ENCODE measurements at places on chromosomes 3 and 15.

- DNase-seq, result no peak
These were observed 664.6 kb downstream of the AGBL1 start for GRCh38 chr15:86744198-86744780.

DNA sequence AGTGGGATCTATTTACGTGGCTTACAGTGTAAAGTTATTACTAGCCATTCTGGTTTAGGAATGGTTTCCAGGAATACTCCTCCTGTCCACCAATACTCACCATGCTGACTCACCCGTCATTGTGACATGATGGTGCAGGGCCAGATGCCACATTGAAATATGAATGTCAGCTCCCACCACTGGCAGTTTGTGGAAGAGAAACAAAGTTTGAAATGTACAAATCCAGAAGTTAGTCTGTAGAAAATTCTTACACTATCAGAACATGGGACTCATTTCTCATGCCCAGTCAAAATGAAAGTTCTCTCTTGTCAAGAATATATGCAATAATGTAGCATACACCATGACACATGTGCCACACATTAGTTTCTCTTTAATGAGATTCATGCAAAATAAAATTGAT lies 14.4 kb upstream of the TSPAN3 start:
- no peak for DNase-seq

GRCh38 chr15:89187301-89187985 lies 33.9 kb downstream of the RLBP1 start:
- no peak for DNase-seq

DNA sequence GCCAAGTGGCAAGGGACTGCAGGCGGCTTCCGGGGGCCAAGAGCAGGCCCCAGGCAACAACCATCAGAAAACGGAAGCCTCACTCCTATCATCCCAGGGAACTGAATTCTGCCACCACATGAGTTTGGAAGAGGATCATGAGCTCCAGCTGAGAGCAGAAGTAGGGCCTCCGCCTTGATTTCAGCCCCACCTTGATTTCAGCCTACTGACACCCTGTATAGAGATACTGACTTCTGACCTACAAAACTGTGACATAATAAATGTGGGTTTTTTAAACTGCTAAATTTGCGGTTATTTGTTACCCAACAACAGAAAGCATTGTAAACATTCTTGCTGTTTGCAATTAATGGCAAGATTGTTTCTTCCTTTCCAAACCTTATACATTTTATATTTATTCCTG lies 21.6 kb upstream of the RARRES1 start:
- no peak for DNase-seq

DNA sequence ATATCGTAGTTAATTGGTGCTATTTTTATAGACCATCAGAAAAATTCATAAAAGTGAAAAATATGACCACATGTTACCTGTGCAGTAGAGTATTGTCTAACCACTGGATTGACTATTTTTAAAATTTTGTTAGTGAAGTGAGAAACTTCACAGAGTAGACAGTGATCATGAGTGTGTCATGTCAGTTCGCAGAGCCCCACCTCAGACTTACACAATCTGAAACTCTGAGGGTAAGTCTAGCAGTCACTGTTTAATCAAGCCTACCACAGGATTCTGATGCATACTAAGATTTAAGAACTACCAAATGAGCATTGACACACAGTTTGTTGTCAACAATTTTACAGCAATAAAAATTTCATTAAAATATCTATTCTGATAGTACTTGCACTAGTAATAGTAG lies 552.9 kb upstream of the SUCLG2 start:
- no peak for DNase-seq

DNA sequence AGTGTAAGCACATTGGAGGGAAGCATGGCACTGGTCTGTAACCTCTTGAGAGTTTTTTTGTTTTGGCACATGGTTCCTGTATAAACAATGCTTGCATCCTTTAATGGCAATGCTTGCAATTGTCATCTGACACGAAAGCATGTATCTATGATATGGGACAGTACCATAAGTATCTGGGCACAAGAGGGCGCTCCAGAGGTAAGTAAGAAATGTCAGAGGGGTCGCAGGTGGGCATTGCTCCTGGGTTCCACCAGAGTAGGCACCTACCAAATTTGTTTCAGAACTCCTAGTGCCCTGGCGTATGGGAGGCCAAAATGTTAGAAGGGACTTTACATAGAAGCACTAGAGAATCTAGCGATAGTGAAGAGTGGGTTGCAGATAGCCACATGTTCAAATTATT lies 58.7 kb upstream of the BCHE start:
- DNase-seq, result no peak

DNA sequence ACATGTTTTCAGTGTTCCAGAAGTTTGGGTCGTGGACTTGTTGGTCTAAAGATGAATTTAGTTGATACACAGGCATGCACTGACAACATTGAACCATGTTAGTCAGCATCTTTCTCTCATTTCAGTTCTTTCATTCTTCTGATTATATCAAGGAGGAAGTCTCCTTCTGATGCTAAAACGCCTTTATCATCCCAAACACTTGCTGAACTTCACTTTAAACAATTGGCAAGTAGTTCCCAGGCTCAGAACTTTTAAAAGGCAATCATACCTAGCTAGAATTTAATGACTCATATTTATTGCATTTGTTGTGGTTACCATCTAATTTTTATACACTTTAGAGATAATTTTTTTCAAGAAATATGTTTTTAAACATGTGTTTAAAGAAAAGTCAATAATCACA lies 15.9 kb downstream of the LMCD1 start:
- DNase-seq, result no peak

DNA sequence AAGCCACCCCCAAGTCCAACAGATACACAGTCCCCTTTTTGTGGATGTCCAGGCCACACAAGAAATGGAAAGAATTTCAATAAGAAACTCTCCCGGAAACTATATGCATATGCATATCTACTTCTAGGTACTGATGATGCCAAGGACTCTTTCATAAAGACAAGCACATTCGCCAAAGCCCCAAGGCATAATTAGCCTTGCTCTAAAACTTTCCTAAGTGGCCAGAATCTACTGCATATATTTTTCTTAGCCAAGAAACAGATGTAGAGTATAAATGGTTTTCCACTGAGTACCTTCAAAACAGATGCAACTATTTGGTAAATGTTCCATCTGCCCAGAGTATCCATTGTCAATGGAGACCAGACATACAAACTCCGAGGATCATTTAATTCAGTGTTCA lies 73.9 kb downstream of the MAGI1 start:
- DNase-seq, result no peak

GRCh38 chr3:152610622-152611021 lies 224.3 kb upstream of the P2RY1 start:
- no peak for DNase-seq

GRCh38 chr3:149703466-149703865 lies 45.6 kb upstream of the WWTR1 start:
- DNase-seq, result peak; percentile 32

- no peak for DNase-seq
These were observed 26.3 kb downstream of the ZBTB38 start for GRCh38 chr3:141394560-141394959.

DNA sequence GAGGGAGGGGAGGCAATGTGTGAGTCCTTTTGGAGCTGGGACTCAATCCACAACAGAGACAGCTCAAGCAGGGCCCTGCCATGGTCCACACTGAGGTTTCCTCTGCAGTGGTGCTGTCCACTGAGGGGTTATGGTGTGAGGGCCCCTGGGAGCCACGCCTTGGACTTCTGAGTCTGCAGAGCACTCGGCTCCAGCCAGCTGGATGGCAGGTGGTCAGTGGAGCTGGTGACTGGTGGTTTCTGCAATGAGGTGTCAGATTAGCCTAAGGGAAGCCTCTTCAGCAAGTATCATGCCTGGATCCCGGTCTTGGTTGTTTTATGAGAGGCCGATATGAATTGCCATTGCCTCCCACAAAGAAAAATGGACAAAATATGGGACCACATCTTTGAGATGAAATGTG lies 21.7 kb downstream of the LSM3 start:
- DNase-seq, result no peak

DNA sequence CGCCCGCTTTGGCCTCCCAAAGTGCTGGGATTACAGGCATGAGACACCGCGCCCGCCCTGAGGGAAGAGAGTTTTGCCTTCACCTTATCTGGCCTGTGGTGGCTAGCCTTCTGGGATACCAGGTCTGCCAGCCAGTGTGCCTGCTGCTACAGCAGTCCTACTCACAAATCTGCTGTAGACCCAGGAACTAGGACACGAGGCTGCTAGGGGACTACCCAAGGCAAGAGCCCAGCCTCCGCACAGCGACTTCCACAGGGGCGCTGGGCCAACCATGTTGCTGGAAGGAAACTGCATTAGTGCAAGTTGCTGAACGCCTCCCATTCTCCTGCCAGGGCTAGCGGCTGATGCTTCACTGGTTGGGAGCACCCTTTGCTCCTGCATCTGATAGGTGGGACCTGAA lies 53.7 kb downstream of the DHX30 start:
- DNase-seq, result no peak

GRCh38 chr3:193194371-193194770 lies 46.7 kb upstream of the PLAAT1 start:
- no peak for DNase-seq

GRCh38 chr3:128794770-128795649 lies 69.0 kb downstream of the RAB7A start:
- no peak for DNase-seq

DNA sequence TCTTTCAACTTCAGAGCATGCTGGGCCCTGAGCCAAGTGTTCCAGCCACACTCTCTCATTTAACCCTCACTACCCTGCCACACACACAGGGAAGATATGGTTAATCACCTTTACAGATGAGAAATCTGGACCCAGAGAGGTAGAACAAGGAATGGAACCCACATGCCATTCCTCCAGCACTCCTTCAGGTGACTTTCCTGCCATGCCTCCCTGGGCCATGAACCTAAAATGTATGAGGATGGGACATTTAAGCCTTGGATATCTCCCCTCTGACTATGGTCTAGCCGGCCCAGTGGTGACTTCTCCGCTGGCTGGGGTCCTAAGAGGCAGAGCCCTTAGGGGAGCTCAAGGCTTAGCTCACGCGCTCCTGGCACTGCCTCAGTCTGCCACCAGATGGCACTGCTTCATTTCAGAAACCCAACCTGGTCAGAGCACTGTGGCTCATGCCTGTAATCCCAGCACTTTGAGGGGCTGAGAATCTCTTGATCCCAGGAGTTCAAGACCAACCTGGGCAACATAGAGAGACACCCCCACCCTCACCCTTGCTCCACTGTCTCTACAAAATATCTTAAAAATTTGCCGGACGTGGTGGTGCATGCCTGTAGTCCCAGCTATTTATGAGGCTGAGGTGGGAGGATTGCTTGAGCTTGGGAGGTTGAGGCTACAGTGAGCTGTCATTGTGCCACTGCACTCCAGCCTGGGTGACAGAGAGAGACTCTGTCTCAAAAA lies 2.2 kb upstream of the DCAF1 start:
- DNase-seq, result peak; percentile 26

DNA sequence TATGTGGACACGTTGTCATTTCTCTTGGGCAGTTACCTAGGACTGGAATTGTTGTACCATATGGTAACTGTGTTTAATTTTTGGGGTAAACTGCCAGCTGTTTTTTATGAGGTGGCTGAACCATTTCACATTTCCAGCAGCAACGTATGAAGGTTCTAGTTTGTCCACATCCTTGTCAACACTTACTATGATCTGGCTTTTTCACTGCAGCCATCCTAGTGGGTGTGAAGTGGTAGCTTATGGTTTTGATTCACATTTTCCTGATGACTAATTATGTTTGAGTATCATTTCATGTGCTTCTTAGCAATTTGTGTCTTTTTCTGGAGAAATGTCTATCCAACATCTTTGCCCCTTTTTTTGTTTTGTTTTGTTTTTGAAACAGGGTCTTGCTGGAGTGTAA lies 96.2 kb downstream of the VGLL4 start:
- no peak for DNase-seq

DNA sequence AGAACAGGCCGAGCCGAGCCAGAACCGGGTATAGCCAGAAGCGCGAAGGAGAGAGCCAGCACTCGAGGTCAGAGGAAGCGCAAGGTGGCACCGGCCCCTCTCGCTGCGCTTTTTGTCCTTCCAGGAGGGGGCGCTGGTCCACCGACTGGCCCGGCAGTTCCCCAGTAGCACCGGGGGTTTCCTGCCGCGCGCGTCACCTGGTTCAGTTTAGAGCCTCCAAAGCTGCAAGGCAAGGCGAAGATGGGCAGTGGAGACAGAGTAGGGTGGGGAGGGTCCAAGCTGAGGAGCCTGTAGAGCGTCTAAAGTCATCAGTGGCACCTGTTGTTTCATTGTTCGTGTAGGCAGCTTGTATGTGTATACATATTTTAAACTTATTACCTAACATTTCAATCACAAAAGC lies 7.6 kb upstream of the NR2E3 start:
- DNase-seq, result no peak

GRCh38 chr3:14426305-14426620 lies 23.9 kb downstream of the SLC6A6 start:
- no peak for DNase-seq

GRCh38 chr3:487614-488013 lies 291.1 kb downstream of the CHL1 start:
- no peak for DNase-seq

- DNase-seq, result peak; percentile 31
These were observed 59.6 kb downstream of the COL6A6 start for GRCh38 chr3:130576375-130577266.

- no peak for DNase-seq
These were observed 31.3 kb upstream of the FOXP1 start for GRCh38 chr3:71614869-71615268.

DNA sequence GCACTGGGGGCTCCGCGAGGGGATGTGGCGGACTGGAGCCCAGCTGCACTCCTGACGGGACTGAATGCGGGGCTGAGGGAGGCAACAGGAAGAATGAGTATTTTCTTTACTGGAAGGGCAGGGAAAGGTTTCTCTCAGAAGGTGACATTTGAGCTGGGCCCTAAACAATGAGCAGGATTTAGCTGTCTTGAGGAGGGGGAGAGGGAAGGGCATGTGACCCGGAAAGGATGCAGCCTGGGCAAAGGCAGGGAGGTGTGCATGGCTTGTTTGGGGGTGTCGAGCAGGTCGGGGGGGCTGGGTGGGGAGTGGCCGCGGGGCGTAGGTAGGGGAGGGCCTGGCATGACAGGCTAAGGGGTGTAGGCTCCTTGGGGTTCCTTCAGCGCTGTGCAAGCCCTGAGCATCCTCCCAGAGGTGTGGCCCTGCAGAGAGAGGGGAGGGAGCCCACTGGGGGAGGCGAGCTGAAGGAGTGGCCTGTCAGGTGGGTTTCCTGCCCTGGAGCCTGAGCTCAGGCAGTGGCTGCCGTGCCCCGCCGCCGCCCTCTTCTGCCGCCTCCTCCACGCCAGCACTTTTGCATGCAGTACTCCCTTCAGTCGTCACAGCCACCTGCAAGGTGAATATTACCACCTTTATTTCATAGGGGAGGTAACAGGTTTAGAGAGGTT lies 17.2 kb upstream of the ANKDD1A start:
- no peak for DNase-seq

DNA sequence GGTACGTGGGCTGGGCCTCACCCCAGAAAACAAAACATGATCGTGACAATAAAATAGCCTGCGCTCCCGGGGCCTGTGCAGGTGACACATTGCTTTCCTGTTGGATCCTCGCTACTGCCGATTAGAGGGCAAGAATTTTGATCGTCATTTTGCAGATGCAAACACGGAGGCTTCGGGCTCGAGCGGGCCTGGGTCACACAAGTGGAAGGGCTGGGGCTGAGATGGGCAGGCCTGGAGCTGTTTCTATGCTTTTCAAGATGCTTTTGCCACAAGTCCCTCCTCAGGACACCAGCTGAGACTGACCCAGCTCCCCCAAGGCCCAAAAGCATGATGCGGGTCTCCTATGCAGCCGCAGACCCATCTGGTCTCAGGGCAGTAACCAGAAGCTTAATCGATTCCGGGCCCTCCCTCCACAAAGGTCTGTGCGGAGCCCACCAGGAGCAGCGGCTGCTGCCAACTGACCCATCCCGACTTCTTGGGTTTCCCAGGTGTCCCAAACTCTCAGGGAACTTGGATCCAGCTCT lies 30.0 kb downstream of the RGMA start:
- no peak for DNase-seq
